ENCODE measurements at places on chromosomes 16 and 17. TPM values are rescaled to one million over a fixed set of nuclear protein-coding genes. Genes with fewer than 3 reads are reported as not detected.

The CISD3 gene
- total RNA-seq = 17.8 TPM

- DNase-seq = no peak
Observed at GRCh38 chr16:2451851-2452320, 8.0 kb upstream of the TEDC2 start.

- no peak for DNase-seq
Observed at GRCh38 chr17:21814776-21815175, 122.5 kb downstream of the KCNJ18 start.

The PRR29 gene
- 0.09 TPM for total RNA-seq
